Frontal cortex (tissue), 4 donors: ENCODE measurements at places on chromosomes 6 and 20.

DNA sequence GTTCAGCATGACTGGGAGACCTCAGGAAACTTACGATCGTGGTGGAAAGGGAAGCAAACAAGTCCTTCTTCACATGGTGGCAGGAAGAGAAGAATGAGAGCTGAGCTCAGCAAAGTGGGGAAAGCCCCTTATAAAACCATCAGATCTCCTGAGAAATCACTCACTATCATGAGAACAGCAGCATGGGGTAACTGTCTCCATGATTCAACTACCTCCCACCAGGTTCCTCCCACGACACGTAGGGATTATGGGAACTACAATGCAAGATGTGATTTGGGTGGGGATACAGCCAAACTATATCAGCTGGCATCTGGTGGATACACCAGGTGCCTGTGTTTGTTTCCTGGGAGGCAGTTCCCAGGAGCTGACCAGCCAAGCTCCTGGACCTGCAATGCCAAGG is 4.9 kb downstream of the DDO start:
- DNase-seq = no peak

GRCh38 chr6:135990439-135990838 is 138.9 kb downstream of the PDE7B start:
- no peak for DNase-seq

- no peak for DNase-seq
These were observed 52.5 kb downstream of the HIVEP1 start for GRCh38 chr6:12064538-12065071.

- DNase-seq = no peak
These were observed 54.8 kb upstream of the ADGRG6 start for GRCh38 chr6:142246960-142247359.

- DNase-seq = no peak
These were observed 611 bp downstream of the CNPY3 start for GRCh38 chr6:42929821-42930360.

DNA sequence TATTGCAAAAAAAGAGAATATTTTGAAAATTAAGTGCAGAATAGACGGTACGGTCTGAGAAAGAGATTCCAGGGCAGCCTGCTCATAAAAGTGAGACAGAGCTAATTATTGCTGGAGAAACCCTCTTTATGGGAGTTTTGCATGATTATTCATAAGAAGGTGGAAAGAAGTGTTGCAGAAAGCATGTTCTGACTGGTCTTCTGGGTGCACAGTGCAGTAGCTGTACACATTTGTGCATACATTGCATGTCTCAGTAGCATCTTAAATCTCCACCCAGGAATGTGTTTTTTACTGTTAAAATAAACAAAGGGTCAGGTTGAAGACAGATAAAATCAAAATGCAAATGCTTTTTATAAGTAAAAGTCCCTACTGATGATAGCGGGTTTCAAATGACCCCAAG is 1813.6 kb upstream of the DEFB115 start:
- no peak for DNase-seq

DNA sequence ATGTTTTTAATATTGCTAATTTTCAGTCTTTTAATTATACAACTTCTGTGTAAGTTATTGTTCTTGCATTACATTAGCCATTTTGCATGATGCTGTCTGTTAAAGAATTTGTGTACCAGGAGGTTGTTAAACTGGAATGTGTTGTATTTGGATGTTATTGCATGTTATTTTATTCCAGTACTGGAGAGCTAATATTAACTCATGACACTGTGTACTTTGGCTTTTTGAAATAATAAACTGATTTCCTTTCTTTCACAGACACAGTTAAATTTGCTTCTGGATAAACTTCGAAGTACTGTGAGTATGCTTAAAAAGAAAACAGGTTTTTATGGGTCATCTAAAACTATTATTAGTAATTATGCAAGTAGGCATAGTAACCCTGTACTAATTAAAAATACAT is 121.3 kb downstream of the MYO6 start:
- no peak for DNase-seq

- DNase-seq = no peak
These were observed 23.2 kb downstream of the GATA5 start for GRCh38 chr20:62452475-62453095.

- no peak for DNase-seq
These were observed 259.9 kb downstream of the FOXA2 start for GRCh38 chr20:22324505-22324904.

DNA sequence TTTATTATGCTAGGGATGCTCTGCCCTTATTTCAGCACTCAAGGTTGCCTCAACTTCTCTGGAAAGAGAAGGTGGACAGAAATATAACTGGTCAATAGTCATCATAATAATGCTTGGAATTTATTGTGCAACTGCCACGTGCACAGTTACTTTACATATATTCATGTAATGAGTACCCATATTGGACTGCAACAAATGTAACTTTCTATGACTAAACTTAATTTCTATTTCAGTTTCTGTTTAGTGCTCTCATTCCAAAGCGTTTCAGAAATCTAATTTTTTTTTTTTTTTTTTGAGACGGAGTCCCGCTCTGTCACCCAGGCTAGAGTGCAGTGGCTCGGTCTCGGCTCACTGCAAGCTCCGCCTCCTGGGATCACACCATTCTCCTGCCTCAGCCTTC is 28.3 kb upstream of the CD83 start:
- DNase-seq = no peak

DNA sequence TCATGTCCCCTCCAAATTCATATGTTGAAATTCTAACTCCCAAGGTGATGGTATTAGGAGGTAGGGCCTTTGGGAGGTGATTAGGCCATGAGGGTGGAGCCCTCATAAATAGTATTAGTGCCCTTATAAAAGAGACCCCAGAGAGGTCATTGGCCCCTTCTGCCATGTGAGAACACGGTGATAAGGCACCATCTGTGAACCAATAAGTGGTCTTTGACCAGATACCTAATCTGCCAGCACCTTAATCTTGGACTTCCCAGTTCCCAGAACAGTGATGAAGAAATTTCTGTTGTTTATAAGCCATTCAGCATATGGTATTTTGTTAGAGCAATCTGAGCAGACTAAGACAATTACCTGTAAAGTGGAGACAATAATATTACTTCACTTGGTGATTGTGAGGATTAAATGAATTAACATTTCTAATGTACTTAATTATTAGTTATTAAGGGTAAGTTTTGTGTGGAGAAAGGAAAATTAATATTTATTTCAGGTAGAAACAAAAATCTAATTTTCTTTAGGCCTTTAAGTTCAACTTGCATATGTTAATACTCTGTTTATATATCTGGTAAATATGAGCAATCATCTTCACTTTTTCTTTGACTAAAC is 7.1 kb downstream of the RNF182 start:
- no peak for DNase-seq

DNA sequence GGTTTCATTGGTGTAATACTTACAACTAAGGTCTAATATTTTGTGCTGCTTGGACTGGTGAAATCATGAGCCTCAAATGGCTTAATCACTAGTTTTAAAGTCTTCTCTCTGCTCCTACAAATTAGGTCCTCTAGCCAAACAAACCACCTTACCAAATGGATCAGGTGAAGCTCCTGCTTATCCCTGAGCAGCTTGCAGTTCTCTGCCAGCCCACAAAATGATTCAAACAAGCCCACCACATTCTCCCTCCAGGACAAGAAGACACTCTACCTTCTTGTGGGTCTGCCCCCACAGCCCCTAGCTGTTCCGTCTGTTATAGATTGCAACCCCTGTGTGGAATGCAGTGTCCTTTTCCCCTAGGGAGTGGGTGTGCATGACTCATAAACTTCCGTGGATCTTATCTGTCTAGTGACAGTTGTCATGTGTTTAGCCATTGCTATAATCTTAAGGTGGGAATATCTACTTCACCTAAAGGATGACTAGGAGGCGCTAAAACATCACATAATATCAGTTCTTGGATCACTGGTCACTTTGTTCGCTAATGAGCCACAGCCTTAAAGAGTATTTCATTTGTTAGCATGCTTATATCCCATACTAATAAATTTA is 940.5 kb upstream of the MANEA start:
- no peak for DNase-seq

GRCh38 chr6:170163405-170164170 is 127.3 kb downstream of the DLL1 start:
- DNase-seq = no peak

GRCh38 chr6:111952821-111953540 is 79.7 kb upstream of the FYN start:
- DNase-seq = no peak

DNA sequence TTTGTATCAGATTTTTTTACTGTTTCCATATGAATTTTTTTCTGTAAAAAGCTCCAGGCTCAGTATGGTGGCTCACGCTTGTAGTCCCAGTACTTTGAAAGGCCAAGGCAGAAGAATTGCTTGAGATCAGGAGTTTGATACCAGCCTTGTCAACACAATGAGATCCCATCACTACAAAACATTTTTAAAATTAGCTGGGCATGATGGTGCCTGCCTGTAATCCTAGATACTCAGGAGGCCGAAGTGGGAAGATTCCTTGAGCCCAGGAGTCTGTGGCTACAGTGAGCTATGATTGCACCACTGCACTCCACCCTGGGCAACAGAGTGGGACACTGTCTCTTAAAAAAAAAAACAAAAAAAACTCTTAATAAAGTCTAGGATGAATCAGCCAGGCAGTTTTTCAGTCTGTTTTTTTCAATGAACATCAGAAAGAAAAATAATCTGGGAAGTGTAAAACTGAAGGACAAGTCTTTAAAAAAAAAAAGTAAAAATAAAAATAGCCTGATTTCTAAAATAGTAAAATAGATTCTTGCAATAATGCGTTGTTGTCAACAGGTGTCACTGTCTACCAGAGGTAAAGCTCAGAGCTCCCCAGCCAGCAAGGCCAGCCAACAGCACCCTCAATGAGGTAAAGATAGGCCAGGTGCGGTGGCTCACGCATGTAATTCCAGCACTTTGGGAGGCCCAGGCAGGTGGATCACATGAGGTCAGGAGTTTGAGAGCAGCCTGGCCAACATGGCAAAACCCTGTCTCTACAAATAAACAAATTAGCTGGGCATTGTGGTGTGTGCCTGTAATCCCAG is 9.3 kb upstream of the ATG5 start:
- DNase-seq = peak; percentile 24

- no peak for DNase-seq
These were observed 132.0 kb upstream of the EEF1E1 start for GRCh38 chr6:8234321-8234720.

GRCh38 chr6:47427680-47428079 is 49.9 kb upstream of the CD2AP start:
- DNase-seq = no peak

- no peak for DNase-seq
These were observed 757 bp downstream of the RAET1E start for GRCh38 chr6:149897015-149897697.

DNA sequence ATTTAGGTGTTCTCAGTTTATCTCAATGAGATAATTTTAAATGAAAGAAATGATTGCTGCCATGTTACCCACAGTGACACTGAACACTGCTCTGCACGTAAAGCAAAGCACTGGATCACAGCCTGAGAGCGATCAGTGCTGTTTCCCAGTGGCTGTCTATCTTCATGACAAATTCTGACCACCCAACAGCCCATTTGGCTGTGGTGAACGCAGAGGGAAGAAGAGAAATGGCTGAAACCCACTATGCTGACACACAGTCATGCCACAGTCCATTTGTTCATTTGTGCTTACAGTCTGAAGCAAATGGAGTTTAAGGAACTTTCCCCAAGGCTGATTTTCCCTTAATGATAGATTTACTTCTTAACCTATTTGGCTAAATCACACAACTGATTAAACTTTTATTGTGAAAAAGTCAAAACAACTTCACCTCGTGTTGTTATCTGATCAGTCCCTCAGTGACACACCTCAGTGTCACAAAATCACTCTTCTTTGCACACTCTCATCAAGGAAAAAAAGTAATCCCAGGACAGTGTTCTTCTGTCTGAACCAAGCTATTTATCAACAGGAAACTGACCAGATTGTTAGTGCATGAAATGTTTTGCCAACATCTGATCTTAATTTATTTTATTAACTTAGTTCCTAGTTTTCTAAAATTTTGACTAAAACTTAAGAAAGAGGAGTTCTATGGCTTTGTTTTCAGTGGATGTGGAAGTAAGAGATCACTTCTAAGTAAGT is 225.1 kb downstream of the TBX18 start:
- DNase-seq = no peak

- no peak for DNase-seq
These were observed 408.9 kb downstream of the CBLN4 start for GRCh38 chr20:55596431-55596830.

GRCh38 chr6:125858427-125859320 is 67.9 kb downstream of the NCOA7 start:
- DNase-seq = peak; percentile 7

DNA sequence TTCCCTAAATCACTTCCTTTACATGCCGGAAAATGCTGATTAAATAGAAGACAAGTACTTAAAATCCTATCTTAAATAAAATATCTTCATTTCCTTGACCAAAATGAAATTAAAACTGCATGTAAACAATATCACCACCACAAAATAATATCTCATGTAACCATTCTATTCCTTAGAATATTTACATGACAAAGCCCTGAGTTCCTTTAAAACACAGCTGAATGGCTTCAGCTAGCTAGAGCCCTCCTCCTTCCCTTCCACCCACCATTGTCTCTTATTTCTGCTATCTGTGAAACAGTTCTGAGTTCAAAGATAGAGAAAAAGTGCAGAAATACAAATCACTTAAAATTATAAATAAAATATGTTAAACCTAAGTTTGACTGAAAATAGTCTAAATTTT is 103.1 kb downstream of the HIVEP2 start:
- DNase-seq = no peak

GRCh38 chr20:3042625-3043024 is 797 bp upstream of the GNRH2 start:
- DNase-seq = no peak

DNA sequence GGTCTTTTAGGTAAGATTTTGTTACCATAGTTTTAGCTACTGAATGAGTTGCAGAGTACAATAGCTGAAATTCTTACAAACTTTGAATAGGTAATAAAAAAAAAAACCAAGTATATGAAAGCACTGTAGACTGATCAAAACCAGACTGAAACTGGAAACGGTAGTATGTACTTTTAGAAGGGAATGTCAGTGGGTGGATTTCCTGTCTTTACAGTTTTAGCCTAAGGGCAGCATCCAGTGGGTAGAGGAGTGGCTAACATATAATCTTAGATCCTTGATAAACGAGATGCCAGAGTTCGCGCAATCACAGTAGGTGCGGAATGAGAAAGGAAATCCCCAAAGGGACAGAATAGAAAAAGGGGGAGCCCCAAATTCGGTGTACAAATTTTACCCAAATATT is 385.9 kb upstream of the RUNX2 start:
- DNase-seq = no peak

DNA sequence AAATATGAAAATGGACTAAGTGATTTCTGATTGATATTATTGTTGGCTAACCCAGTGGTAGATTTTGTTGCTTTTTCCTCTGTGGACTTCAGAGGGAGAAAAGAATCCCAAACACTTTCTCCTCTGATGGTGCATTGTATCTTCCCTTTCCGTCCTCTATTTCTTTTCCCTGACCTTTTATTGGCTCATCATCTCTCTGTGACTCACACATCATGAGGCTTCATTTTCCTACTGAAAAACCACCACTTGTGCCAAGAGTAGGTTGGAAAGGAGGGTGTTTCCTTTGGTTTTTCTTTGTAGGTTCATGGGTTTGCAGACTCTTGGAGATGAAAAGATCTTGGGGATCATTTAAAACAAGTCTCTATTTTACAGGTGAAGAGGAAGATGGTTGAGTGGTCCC is 311.7 kb upstream of the JAG1 start:
- no peak for DNase-seq
